ENCODE measurements at places on chromosomes 1 and 21. TPM values are rescaled to one million over a fixed set of nuclear protein-coding genes. Genes with fewer than 3 reads are reported as not detected.
A peak's percentile ranks its signal among the peaks of the same experiment; 100 is the strongest.

DNA sequence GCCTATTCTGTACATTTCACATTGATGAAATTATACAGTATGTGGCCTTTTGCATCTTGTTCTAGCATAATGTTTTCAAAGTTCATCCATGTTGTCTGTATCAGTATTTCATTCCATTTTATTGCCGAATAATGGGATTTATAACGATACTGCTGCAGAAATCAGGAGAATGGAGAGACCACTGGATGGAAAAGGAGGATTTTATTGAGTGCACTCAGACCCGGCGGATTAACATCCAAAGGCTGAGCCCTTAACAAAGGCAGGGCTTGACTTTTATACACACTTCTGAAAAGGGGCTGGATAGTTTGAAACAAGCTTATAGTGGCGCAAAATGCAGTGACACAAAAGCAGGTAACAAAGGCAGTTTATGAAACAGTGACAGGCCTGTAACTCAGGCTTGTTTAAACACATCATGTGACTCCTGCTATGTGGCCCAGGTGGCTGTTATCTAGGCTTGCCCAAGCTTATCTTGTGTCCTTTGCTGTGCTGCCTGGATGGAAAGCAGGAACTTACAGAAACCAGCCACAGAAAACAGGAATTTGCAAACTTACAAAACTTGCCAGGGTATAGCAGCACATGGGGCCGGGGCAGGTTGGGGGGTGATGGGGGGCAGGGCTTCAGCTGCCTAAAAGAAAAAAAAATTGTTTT lies 32.8 kb upstream of the KCNJ15 start:
- H3K27me3 ChIP-seq, result no peaks in the 10 kb centered on the region
- H3K4me3 ChIP-seq, result no peak overlapping the region
- peaks cover 7% of the 10 kb centered on the region for H3K4me1 ChIP-seq
- H3K27ac ChIP-seq, result no peak overlapping the region
- no peaks in the 10 kb centered on the region for H3K36me3 ChIP-seq

Gene ATP5PB
- total RNA-seq, result 207 TPM

Gene USH2A
- 0.06 TPM for total RNA-seq

DNA sequence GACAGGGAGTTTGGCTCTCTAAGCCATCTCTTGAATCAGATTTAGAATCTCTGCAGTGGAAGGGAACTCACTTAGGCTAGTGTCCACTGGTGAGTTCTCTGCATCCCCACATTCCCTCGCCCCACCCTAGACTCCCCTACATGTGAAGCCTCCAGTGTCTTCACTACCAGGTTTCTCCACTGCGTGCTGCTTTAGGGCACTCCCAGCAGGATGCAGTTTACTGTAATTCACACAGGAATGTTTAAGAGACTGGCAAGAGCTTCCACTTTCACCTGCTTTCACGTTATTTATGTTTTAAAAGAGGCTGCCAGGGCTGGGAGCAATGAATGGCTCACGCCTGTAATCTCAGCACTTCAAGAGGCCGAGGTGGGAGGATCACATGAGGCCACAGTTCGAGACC lies 60.2 kb downstream of the KAZN start:
- no peaks in the 10 kb centered on the region for H3K4me1 ChIP-seq
- DNase-seq, result no peak
- H3K27ac ChIP-seq, result no peak overlapping the region
- no peak overlapping the region for H3K4me3 ChIP-seq
- no peaks in the 10 kb centered on the region for H3K27me3 ChIP-seq
- H3K36me3 ChIP-seq, result no peaks in the 10 kb centered on the region

DNA sequence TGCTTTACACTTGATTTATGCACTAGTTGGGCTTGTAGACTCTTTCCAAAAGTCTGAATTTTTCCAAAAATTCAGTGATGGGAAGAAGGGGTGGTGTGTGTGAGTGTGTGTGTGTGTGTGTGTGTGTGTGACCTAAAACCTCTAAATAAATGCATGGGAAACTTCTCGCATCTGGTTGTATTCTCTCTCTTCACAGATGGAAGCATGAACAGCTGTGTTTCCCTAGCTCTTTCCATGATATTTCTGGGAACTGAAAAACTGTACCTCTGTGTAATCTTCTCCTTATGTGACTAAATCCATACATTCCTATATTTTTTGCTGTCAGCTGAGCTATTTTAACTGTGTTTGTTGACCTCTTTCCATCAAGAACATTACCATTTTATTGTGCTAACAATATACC lies 26.2 kb upstream of the CYYR1 start:
- H3K36me3 ChIP-seq, result no peaks in the 10 kb centered on the region
- H3K27me3 ChIP-seq, result no peaks in the 10 kb centered on the region
- no peak overlapping the region for H3K27ac ChIP-seq
- no peak for DNase-seq

DNA sequence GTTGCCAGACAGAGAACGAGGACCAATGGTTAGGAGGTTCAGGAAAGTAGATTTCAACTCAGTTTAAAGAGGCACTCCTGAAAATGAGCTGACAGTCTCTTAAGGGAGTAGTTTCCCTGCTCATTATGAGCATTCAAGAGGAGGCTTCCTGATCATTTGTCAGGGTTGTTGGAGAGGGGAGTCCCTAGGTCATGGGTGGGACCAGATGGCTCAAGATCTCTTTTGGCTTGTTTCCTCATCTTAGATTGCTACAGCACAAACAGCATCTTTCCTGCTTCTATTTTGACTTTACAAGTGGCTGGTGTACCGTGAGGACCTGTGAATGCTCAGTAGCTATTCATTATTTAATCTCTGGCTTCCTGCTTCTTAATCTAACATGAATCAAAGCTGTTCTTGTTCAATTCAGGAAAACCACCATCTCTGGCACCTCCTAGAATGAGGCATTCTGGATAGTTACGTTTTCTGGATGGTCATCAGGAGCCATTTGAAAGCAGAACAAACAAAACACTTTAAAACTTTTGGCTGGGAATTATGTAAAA lies 47.6 kb downstream of the PEX14 start:
- H3K27me3 ChIP-seq, result no peaks in the 10 kb centered on the region
- no peaks in the 10 kb centered on the region for H3K4me1 ChIP-seq
- H3K4me3 ChIP-seq, result no peak overlapping the region
- no peak overlapping the region for H3K27ac ChIP-seq

Gene FTCD
- 51.6 TPM for total RNA-seq

DNA sequence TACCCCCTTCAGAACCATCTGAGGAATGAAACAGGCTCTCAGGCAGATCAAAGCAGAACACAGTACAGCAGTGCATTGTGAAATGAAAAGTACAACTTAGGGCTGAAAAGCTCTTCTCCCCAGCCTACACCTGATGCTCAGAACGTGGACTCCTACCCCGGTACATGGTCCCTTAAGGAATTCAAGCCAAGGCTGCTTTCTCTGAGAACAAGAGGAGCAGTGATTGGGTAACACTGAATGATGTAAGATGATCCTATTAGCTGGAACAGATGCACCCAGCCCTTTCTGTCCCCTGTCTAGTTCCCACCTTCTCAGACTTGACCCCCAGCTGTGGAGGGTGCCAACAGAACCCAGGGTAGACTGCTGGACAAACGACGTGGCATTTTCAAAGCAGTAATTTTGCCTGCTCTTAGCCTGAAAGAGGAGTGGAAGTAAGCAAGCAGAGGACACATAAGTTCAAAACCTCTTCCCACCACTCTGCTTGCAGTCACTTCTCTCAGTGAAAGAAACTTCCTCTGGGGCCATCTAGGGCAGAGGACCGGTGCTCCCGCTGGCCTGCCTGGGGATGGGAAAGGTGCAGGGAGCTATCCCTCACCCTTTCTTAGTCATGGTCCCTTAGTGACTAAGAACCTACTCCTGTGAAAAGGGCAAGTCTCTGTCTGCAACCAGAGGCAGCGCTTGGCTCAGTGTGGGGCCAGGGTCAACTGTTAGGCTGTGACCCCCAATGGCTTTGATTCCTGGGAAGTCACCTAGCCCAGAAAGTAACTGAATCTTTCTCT lies 72.7 kb downstream of the TRABD2B start:
- H3K4me1 ChIP-seq, result peaks cover 15% of the 10 kb centered on the region
- no peak overlapping the region for H3K4me3 ChIP-seq
- H3K27me3 ChIP-seq, result no peaks in the 10 kb centered on the region

DNA sequence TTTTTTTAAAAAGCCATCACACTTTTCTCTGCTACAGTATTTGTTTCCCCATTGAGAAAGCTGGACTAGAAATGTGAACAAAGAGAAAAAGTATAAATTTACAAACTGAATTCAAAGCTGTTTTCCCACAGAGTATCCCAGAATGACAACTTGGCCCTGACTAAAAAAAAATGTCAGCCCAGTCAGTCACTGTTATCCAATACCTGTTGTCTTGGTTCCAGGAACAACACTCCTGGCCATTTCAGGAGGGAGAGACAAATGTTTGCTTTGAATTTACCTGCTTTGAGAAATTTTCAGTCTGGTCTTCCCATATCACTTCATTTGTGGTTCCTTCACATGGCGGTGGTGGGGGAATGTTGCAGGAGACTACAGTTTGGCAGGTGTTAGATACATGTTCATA lies 46.2 kb downstream of the COLGALT2 start:
- no peaks in the 10 kb centered on the region for H3K27me3 ChIP-seq
- peak; percentile 11 for DNase-seq
- H3K27ac ChIP-seq, result no peak overlapping the region
- H3K4me3 ChIP-seq, result no peak overlapping the region
- no peaks in the 10 kb centered on the region for H3K36me3 ChIP-seq

Gene MIXL1
- 0.16 TPM for total RNA-seq

- no peaks in the 10 kb centered on the region for H3K27me3 ChIP-seq
- H3K4me1 ChIP-seq, result no peaks in the 10 kb centered on the region
- no peak for DNase-seq
- no peaks in the 10 kb centered on the region for H3K36me3 ChIP-seq
- H3K4me3 ChIP-seq, result no peak overlapping the region
- H3K27ac ChIP-seq, result no peak overlapping the region
Measured at GRCh38 chr1:58361134-58361533, 185.4 kb downstream of the OMA1 start.

Gene INPP5B
- 32.9 TPM for total RNA-seq

GRCh38 chr1:209375671-209376365 lies 207.7 kb upstream of the CAMK1G start:
- H3K36me3 ChIP-seq, result no peaks in the 10 kb centered on the region
- DNase-seq, result no peak
- no peak overlapping the region for H3K27ac ChIP-seq
- H3K4me3 ChIP-seq, result no peak overlapping the region
- H3K4me1 ChIP-seq, result no peaks in the 10 kb centered on the region

- H3K36me3 ChIP-seq, result peaks cover 27% of the 10 kb centered on the region
- H3K4me3 ChIP-seq, result no peak overlapping the region
- no peaks in the 10 kb centered on the region for H3K27me3 ChIP-seq
- H3K27ac ChIP-seq, result no peak overlapping the region
Measured at GRCh38 chr1:236027104-236027503, 37.8 kb downstream of the NID1 start.

- H3K36me3 ChIP-seq, result no peaks in the 10 kb centered on the region
- no peaks in the 10 kb centered on the region for H3K4me1 ChIP-seq
- no peak overlapping the region for H3K4me3 ChIP-seq
- no peaks in the 10 kb centered on the region for H3K27me3 ChIP-seq
Measured at GRCh38 chr1:205840146-205840923, 9.6 kb downstream of the PM20D1 start.

- no peaks in the 10 kb centered on the region for H3K27me3 ChIP-seq
- no peaks in the 10 kb centered on the region for H3K36me3 ChIP-seq
- H3K4me1 ChIP-seq, result no peaks in the 10 kb centered on the region
- no peak overlapping the region for H3K27ac ChIP-seq
Measured at GRCh38 chr1:245956225-245956624, 550.9 kb downstream of the SMYD3 start.

Gene TPTE
- total RNA-seq, result not detected

DNA sequence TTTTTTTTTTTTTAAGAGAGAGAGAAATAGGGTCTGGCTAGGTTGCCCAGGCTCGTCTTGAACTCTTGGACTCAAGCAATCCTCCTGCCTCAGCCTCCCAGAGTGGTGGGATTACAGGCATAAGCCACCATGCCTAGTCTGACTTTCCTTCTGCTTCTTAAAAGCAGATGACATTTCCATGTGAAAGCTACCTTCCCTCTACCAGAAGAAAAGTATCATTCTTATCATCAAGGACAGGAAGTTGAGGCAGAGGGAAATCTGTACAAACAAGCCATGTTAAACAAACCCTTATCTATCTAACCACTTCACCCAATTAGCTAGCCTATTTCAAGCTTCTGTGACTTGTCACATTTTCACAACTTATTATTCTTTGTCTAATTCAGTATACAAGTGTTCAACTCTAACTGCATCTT lies 54.8 kb downstream of the SAMSN1 start:
- DNase-seq, result no peak
- no peaks in the 10 kb centered on the region for H3K4me1 ChIP-seq
- no peak overlapping the region for H3K27ac ChIP-seq
- no peaks in the 10 kb centered on the region for H3K36me3 ChIP-seq

Gene DMBX1
- not detected for total RNA-seq

GRCh38 chr21:30613836-30614235 lies at the start of gene KRTAP6-1:
KRTAP6-1 (minus strand) TSS chr21:30613930; CDS start chr21:30613904, 26 bp downstream.
- H3K4me1 ChIP-seq, result no peaks in the 10 kb centered on the region
- no peak within 1 kb of the TSS for H3K4me3 ChIP-seq
- H3K36me3 ChIP-seq, result no peaks in the 10 kb centered on the region
- no peak within 1 kb of the TSS for H3K27ac ChIP-seq

Gene DPT
- total RNA-seq, result 2.6 TPM

GRCh38 chr21:44569861-44570517 lies 3.5 kb upstream of the KRTAP10-4 start:
- DNase-seq, result no peak
- no peak overlapping the region for H3K4me3 ChIP-seq
- H3K27me3 ChIP-seq, result no peaks in the 10 kb centered on the region
- H3K27ac ChIP-seq, result no peak overlapping the region
- no peaks in the 10 kb centered on the region for H3K36me3 ChIP-seq
- no peaks in the 10 kb centered on the region for H3K4me1 ChIP-seq

Gene KCTD3
- 41.6 TPM for total RNA-seq

Gene ATP5PF
- total RNA-seq, result 117 TPM

- H3K4me1 ChIP-seq, result no peaks in the 10 kb centered on the region
- H3K36me3 ChIP-seq, result no peaks in the 10 kb centered on the region
- no peak for DNase-seq
- H3K27me3 ChIP-seq, result no peaks in the 10 kb centered on the region
Measured at GRCh38 chr1:77543822-77544448, 138.5 kb downstream of the ZZZ3 start.

DNA sequence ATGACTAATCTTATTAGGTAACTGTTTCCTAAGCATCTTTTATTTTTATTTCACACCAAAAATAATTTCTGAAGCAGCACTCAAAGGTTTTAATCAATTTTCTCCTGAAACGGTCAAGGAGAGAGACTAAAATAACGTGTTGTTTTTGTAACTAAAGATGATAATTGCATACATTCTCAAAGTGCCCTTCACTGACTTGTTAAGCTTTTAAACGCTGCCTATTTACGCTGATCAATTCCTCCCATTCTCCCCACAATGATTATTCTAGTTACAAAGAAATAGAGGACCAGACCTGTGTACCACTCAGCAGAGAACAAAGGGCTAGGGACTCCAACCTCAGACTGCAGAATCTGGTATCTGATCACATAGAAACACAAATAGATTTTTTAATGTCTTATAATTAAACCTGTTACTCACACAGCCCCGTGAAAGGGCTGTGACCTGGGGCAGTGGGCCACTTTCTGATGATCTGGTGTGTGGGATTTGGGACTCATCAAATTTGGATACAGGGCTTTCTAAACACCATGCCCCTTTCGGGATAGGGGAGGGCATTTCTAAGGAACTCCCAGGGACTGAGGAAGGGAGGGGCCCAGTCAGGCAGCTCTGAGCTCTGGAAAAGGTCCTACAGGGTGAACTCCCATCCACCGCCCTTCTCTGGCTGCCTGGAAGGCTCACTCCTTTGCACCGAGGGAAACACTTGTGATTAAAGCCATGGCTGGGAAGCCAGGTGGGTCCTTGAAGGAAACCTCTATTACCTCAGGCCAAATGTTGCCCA lies 65.2 kb downstream of the BCAR3 start:
- H3K36me3 ChIP-seq, result no peaks in the 10 kb centered on the region
- H3K27me3 ChIP-seq, result no peaks in the 10 kb centered on the region
- peaks cover 45% of the 10 kb centered on the region for H3K4me1 ChIP-seq

- H3K4me1 ChIP-seq, result no peaks in the 10 kb centered on the region
- no peak overlapping the region for H3K4me3 ChIP-seq
- no peak for DNase-seq
- no peaks in the 10 kb centered on the region for H3K27me3 ChIP-seq
- H3K27ac ChIP-seq, result no peak overlapping the region
Measured at GRCh38 chr1:161497961-161498360, 7.3 kb upstream of the FCGR2A start.
